ENCODE measurements at places on chromosomes 16 and 17.

- DNase-seq, result no peak
These were observed 47.9 kb downstream of the STH start for GRCh38 chr17:46046957-46047356.

DNA sequence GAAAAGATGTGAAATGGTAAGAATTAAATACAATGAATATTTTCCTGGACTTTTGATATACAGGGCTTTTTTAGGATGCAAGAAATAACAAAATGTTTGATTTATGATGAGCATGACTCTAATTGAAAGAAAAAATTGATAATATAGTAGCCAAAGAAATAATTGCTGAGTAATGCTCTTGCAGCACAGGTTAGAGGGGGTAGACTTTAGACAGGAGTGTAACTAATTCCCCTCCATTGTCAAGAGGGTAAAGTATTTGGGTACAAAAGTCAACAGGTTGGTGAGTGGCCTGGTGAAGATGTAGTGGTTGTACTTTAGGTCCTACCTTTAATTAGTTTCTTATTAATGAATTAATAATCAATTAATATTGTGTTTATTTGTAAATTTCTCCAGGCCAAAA lies 912.3 kb downstream of the KCNJ2 start:
- no peak for DNase-seq

DNA sequence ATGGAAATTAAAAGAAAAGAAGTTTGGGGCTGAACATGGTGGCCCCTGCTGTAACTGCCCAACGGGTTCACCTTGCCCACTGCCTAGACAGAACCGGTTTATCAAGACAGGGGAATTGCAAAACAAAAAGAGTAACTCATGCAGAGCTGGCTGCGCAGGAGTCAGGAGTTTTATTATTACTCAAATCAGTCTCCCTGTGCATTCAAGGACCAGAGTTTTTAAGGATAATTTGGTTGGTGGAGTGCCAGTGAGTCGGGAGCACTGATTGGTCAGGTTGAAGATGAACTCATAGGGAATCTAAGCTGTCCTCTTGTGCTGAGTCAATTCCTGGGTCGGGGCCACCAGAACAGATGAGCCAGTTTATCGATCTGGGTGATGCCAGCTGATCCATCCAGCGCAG lies 4.4 kb upstream of the SCPEP1 start:
- DNase-seq, result no peak

GRCh38 chr17:49995055-49995738 lies at the start of gene DLX3:
DLX3 (minus strand) TSS chr17:49995224; CDS start chr17:49994998, 226 bp downstream.
- DNase-seq, result no peak

- DNase-seq, result no peak
These were observed 275.7 kb downstream of the TOX3 start for GRCh38 chr16:52271088-52271750.

- DNase-seq, result no peak
These were observed 10.8 kb upstream of the DOK4 start for GRCh38 chr16:57497121-57497520.

DNA sequence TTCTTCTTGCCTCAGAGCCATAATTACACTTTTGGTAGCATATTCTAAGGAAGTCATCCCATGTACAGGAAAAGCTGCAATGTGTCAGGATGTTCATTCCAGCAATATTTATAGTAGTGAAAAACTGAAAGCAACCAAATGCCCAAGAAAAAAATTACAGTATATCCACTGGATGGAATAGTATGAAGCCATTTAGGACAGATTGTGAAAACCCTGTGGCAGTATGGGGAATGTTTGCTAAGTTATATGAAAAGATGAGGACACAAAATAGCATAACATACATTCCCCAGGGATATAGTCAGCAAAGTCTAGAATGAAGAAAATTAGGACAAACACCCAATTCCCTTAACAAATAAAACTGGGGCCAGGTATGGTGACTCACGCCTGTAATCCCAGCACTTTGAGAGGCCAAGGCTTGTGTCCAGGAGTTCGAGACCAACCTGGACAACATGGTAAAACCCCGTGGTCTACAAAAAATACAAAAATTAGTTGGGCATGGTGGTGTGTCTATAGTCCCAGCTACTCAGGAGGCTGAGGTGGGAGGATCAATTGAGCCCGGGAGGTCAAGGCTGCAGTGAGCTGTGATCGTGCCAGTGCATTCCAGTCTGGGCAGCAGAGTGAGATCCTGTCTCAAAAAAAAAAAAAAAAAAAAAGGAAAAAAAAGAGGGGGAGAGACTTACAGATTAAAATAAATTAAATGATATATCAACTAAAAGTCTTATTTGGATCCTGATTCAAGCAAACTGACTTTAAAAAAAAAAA lies 2.3 kb downstream of the LRRC3C start:
- no peak for DNase-seq

GRCh38 chr17:74045608-74046280 lies 157.7 kb upstream of the RPL38 start:
- DNase-seq, result no peak

GRCh38 chr16:30697264-30698138 lies 1.5 kb upstream of the SRCAP start:
- no peak for DNase-seq

DNA sequence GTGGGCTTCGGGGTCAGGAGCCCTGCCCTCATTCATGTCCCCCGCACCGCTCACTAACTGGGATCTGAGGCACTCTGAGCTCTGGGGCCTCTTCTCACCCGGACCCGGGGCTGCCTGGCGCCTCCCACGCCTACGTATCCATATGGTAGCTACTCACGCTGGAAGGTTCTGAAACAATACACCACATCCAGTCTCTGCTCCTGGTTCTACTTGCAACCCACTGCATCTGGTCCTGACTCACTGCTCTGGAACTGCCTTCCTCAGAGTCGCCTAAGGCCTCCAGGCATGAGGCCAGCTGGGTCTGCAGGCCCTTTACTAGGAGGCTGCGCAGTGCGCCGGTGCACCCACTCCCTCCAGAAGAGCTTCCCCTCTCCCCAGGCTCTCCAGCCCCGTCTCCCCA lies 18.1 kb downstream of the USP36 start:
- no peak for DNase-seq

GRCh38 chr16:4323845-4324488 lies 8.1 kb downstream of the GLIS2 start:
- no peak for DNase-seq

GRCh38 chr17:78995022-78995760 lies 14.4 kb downstream of the CANT1 start:
- no peak for DNase-seq

GRCh38 chr16:67537270-67537635 lies 8.6 kb downstream of the RIPOR1 start:
- DNase-seq, result no peak

DNA sequence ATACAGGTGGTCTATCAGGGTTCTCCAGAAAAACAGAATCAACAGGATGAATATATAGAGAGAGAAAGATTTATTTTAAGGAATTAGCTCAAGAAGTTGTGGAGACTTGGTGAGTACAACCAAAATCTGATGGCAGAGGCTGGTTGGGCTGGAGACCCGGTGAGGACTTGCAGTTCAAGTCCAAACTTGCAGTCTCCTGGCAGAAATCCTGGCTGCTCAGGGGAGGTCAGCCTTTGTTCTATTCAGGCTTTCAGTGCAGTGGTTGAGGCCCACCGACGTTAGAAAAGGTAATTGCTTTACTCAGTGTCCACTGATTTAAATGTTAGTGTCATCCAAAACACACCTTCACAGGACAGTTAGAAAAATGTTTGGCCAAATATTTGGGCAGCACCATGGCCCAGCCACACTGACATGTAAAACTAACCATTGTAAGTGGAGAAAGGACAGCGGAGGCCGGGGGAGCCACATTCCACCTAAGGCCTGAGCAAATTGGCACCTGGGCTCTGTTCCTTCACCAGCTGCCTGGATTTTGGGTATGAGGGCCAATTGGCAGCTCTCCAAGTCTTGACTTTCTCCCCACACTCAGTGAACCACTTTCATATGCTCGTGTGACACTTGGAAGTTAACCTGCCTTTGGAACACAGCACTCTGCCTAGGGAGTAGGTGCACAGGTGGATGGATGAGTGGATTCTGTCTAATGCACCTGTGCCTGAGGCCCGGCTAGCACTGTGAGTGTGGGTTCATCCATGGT lies 54.7 kb downstream of the CACNG5 start:
- no peak for DNase-seq

DNA sequence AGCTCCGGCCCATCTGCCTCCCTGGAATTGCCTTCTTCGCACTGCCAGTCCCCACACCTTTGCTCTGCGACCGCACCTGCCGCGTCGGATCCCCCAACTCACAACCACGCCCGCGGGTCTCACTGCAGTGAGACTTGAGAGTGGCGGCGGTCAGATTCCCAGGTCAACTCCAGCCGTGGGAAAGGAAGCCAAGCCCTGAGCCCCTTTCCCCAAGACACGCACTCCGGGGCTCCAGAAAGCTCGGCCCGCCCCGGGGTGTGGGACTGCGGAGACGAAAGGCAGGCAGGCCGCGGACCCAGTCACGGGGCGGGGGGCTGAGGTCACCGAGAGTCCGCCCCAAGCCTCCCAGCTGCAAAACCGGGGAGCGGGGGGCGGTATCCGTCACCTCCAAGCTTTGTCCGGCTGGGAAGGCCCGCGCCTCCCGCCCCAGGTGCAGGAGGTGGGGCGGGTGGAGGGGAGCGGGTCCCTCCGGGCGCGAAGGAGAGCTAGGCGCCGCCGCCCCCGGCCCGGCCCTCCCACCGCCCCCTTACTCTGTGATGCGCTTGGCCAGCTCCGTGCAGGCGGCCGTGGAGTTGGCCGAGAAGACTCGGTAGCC lies 615 bp downstream of the PRPSAP1 start:
- DNase-seq, result no peak

GRCh38 chr17:19317359-19318095 lies 45.0 kb downstream of the B9D1 start:
- DNase-seq, result peak; percentile 97

- no peak for DNase-seq
These were observed 22.7 kb upstream of the ASGR2 start for GRCh38 chr17:7137171-7137943.

DNA sequence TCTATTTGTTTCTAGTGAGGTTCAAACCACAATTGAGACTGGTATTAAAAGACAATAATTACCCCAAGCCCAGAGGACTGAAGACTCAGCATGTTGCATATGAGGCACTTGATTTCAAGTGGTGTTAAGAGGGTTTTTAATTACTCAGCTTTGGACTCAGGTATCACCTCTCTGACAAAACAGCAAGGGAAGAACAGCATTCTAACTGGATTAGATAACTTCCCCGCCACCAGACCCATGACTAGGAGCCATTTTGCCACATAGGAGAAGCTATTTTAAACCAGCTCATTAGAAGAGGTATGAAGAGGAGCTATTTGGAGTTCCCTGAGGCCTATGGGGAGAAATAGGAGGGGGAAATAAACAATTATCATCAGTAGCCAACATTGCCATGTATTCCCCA lies 226.1 kb upstream of the TOX3 start:
- no peak for DNase-seq

- no peak for DNase-seq
These were observed 5.3 kb downstream of the CYGB start for GRCh38 chr17:76532072-76532651.

DNA sequence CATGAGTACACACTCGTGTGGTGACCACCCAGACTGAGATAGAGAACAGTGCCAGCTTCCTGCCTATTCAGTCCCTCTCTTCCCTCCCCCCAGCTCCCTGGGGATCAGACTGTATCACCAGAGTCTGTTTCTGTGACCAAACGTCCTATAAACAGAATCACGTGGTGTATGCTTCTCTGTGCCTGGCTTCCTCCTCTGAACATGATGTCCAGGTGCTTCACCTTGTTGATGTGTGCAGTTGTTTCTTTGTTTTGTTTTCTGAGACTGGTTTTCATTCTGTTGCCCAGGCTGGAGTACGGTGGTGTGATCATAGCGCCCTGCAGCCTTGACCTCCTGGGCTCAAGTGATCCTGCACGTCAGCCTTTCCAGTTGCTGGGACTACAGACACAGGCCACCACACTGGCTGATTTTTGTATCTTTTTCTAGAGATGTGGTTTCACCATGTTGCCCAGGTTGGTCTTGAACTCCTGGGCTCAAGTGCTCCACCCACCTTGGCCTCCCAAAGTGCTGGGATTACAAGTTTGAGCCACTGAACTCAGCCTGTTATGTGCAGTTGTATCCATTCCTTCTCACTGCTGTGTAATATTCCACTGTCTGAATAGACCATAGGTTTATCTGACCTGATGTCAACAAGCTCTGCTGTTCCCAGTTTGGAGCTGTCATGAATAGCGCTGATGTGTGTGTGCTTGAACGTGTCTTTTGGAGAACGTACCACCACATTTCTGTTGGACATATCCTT lies 28.9 kb upstream of the PRM1 start:
- DNase-seq, result no peak

- DNase-seq, result no peak
These were observed 220.6 kb downstream of the NTN1 start for GRCh38 chr17:9241774-9242496.

GRCh38 chr16:27943766-27944165 lies 119.7 kb downstream of the GSG1L start:
- no peak for DNase-seq

DNA sequence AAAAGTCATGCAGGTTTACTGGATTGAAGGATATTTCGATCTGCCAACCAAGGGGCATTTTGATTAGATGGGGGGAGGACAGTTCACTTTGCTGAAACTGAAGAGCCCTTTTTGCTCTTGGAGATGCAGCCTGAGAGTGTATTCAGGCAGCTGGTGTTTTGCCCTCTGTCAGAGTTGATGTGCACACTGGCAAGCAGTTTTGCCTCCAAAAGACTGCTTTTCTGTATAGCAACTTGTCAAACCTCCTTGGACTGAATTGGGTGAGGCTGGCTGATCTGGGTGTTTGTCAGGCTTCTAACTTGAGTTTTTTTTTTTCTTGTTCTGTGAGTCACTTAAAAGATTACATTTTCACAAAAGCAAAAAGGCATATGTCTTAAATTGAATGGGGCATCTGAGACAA lies 22.6 kb upstream of the ANKFN1 start:
- no peak for DNase-seq

DNA sequence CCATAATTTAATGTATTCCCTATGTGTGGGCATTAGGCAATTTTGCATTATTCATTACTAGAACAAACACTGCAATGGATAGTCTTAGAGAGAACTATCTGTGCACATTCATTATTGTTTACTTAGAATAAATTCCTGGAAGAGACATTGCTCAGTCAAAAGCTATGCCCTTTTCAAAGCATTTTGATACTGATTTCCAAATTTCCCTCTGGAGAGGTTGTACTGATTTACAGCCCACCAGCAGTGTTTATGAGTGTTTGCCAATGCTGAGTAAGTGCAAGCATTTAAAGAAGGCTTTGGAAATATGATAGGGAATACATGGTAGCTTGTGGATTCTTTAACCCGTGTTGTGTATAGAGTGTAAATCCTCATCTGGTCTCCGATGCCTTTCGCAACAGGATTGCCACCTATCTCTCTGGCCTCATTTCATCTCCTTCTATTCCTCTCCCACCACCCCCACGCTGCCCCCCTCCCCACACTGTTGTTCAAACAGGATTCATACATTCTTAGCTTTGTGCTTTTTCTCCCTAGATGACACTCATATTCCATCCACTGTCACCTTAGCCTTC lies 33.4 kb upstream of the MMD start:
- no peak for DNase-seq

- DNase-seq, result no peak
These were observed 20.1 kb downstream of the CCDC102A start for GRCh38 chr16:57516176-57516725.

- no peak for DNase-seq
These were observed 11.0 kb upstream of the PMFBP1 start for GRCh38 chr16:72182976-72183375.

Data from putamen (tissue), 1 donor.